Stimulated activated CD4-positive, alpha-beta T cell treated with anti-CD3 and anti-CD28 coated beads, Interleukin-15, amount 100 ng/mL, for 1 hour (primary cell): ENCODE measurements at places on chromosomes 6 and 20.

DNA sequence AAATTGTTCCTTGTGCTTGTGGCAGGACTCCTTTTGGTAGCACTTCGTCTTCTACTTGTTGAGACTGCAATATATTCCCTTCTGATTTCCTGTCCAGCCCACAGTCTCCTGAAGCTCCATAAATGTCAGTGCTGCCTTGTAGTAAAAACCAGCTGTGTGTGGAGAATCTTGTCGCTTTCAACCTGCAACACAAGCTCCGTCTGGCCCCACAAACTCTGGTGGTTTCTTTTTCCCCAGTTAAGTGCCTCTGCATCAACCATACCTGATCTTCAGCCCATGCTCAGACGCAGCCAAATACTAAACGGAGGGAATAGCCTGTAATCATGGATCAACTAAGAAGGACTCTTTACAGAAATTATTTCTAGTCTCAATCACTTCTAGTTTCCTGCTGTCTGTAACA, 1133.3 kb upstream of the ADGRB3 start:
- no peak for DNase-seq

DNA sequence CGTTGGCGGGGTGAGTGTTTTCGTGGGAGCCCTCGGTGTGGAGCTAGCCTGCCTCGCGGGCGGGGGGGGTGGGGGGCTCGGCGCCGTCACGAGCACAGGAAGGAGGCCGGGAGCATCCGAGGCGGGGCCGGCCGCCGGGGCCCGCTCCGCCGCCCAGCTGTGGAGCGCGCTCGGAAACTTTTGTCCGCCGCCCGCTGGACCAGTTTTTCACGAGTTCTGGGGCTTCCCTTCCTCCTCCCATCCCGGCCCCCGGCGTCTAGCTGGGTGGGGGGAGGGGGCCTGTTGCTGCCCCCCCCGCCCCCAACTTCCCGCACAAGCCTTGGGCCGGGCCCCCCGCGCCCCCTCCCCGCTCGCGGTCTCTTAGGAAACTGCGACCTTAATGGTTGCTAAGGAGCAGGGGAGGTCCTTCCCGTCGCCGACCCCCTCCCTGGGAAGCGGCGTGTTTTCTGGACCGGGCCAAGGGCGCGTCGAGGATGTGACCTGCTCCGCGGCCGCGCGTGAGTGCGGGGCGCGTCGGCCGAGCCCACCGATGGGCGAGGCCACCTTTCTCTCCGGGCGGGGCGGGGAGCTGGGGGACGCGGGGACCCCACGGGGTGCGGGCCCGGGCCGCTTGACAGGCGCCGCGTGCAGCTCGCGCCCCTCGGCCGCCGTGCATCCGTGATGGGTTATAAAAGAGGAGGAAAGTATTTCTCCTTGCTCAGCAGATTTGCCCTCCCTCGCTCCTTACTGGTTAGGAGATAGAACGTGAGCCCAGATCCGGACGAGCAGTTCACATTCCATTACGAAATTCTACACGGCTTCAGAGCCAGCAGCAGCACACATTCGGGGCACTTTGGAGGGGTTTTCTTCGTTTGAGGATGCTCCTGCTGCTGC, 1.4 kb downstream of the RREB1 start:
- no peak for DNase-seq

GRCh38 chr6:150788089-150788488, 77.4 kb upstream of the MTHFD1L start:
- DNase-seq: no peak

DNA sequence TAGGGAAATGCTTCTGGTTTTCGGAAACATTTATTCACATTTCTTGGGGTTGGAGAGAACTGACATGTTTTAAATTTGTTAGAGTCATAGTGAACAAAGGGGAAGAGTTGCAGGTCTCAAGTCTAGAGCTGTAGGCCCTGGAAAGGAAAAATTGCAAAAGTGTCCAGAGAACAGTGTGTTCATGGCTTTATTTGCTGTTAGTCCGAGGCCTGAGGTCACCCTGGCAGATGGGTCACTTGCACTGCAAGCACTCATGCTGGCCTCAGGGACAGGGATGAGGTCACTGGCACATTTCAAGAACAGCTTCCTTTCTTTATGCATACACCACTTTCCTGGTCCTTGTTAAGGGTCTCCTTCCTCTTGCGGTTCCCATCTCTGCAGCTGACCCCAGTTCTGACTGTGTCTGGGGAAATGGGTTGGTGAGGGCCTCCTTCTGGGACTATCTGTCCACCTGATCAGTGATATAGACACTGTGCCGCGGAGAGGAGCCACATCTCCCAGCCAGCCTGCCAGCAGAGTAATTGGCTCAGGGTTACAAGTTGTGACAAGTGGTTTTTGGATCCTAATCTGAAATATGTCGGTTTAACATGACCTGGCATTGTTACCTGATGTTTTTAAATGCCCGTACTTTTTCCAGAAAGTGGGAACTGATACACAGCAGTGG, 194.0 kb downstream of the EYA4 start:
- no peak for DNase-seq

- no peak for DNase-seq
These were observed 82.3 kb downstream of the SYNE1 start for GRCh38 chr6:152554851-152555250.

DNA sequence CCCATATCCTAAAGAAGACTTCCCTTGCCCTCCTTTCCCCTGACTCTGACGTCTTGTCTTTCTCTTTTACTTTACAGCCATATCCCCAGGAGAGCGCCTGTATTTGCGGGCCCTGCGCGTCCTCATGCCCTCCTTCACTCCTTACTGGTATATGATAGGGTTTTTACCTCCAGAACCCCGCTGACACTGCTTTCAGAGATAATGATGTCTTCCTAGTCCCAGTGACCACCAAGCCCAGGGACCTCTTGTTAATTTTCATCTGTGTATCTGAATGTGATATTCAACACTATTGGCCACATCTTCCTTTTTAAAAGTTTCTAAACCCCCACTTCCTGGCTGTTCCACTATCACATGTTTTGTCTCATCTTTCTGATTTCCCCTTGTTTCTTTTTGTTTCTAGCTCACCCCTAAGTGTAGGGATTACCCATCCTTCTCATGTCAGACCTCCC, 102.0 kb downstream of the HIVEP1 start:
- DNase-seq: no peak

- DNase-seq: no peak
These were observed 808 bp downstream of the ULBP1 start for GRCh38 chr6:149964308-149965193.

GRCh38 chr20:31410011-31410410, 4.0 kb upstream of the DEFB121 start:
- no peak for DNase-seq

DNA sequence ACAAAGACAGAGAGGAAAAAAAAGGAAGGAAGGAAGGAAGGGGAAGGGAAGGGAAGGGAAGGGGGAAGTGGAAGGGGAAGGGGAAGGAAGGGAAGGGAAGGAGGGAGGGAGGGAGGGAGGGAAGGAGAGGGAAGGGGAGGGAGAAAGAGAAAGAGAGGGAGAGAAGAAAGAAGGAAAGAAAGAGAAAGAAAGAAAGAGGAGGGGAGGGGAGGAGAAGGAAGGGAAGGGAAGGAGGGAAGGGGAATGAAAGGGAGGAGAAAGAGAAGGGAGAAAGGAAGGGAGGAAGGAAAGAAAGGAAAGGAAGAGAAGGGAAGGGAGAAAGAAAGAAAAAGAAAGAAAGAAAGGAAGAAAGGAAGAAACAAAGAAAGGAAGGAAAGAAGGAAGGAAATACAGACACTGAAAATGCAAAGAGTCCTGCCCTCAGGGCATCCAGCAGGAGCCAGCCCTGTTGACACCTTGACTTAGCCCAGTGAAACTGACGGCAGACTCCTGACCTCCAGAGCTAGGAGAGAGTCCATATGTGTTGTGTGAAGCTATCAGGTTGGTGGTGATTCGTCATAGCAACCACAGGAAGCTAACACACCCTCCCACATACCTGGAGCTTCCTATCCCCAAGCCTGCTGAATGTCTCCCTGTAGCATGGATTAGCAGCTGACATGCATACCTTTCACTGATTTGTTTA, 58.7 kb upstream of the SULF2 start:
- no peak for DNase-seq

- no peak for DNase-seq
These were observed 33.6 kb downstream of the GFOD1 start for GRCh38 chr6:13453771-13454251.

GRCh38 chr20:5835871-5836270, 85.7 kb downstream of the SHLD1 start:
- DNase-seq: no peak

DNA sequence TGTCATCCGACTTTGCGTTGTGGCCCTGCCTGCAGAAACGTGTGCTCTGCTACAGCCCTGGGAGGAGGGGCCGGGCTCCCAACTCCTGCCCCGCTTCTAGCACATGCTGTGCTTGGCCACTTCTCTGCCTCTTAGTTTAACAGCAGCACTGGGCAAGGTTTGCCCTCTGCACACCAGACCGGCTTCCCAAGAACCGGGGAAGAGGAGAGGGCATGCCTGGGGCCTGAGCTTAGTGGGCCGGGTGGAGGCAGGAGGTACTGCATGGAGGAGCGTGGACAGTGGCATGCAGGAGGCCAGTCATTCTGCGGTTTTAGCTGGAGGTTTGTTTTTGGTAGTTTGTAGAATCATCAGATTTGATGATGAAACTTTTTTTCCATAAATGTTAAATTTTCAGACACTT, 45.5 kb downstream of the CEP43 start:
- no peak for DNase-seq

- no peak for DNase-seq
These were observed 249.1 kb upstream of the TSHZ2 start for GRCh38 chr20:52722926-52723688.

GRCh38 chr6:149499066-149499465, 14.3 kb upstream of the ZC3H12D start:
- DNase-seq: no peak

- no peak for DNase-seq
These were observed 191.1 kb upstream of the SGK1 start for GRCh38 chr6:134508862-134509498.

GRCh38 chr6:85705220-85705619, 62.5 kb upstream of the SYNCRIP start:
- no peak for DNase-seq

DNA sequence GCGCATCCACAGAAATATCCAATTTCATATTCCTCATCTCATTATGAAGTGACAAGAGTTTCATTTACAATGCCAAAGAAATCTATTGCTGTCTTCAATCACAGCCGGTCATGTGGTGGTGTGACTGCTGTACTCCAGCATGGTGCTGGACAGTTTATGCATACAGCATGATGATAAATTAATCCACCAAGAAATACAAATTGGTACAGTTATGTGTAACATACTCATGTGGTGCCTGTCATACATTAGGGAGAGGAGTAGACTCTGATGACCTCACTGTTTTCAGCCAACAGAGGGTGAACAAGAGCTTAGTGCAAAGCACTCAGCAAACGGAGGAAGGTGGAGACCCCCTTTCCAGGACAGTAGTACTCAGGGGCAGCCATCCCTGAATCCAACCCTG, 178.4 kb upstream of the SYNDIG1 start:
- DNase-seq: no peak

- no peak for DNase-seq
These were observed 109.9 kb downstream of the IPCEF1 start for GRCh38 chr6:154246723-154247118.

DNA sequence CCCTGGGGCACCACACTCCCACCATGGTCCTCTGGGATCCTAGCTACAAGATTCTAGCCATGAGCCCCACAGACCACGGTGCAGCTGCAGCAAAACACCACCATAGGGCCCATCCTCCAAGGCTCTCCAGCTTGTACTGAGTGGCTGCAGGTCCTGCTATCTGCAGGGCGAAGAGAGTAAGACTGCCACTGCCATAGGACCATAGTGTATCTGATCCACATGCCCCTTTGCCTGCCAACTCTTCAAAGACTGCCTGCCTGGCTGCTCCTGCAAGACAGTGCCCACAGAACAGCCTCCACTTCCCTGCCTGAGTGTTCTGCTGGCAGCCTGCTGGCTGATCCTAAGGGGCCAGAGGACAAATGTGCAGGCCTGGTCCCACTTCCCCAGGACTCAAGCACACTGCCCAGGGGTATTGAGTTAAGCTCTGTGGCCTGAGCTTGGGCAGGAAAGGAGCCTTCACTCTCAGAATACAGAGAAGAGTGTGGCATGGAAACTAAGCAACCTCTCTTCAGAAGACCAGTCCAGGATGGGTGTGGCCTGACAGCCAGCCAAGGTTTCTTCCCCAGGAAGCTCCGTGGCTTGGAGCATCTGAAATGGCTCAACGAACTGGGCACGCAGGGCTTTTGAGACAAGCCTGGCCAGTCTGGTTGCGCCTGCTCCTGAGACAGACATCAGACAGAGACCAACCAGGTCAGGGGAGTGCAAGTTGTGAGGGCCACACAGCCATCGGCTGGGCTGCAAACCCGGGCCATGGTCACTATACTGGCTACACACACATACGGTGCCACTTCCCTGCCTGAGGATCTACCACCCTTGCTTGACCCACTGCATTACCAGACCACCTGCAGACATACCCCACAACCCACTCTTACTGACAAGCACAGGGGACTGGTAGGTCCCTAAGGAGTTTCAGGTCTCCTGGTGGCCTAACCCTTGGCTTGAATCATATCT, 54.5 kb downstream of the RNGTT start:
- DNase-seq: no peak

DNA sequence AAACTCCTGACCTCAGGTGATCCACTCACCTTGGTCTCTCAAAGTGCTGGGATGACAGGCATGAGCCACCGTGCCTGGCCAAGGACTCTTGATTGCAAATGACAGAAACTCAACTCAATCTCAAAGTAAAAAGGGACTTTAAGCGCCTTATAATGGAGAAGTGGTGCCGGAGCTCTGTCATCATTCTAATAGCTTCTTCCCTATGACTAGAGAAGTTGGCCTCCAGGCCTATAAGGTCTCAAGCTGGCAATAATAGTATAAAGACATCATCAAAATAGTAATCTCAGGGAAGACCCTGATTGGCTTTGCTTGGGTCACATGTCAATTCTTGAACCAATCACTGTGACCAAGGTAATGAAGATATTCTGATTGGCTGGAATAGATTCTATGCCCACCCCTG, 8.5 kb upstream of the KIAA1755 start:
- DNase-seq: no peak

DNA sequence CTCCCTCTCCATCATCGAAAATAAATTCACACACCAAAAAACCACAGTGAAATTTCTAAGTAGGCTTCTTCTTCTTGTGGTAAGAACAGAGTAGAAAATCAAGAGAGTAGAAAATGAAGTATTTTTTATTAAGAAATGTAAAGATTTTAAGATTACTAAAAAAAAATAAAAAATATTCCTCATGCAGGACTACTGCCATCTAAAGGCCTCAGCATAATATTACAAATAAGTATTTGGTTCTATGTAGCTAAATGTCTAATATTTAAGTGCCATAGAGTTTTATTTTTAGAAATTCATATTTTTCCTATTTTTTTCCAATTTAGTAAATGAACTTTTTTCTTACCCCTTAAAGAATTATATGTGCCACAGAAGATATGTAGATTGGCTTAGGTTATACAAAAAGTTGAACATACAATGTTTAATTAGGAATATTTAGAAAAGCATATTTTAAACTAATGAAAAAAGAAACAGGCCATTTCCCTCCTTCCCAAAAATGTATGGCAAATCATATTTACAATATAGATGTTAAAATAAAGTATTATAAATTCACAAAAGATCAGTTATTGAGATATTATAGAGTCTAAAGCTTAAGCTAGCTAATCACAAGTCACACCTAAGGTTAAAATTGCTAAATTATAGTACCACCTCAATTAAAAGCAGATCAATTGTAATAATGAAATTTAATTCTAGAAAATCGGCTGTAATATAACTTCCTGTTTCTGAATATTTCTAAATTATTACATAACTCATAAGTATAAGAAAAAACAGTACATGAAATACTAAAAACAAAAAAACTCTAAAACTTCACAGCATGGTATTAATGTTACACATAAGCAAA, 3.5 kb upstream of the NT5DC1 start:
- no peak for DNase-seq

GRCh38 chr20:22389836-22390542, 194.4 kb downstream of the FOXA2 start:
- no peak for DNase-seq
